EH (cell line): ENCODE measurements at places on chromosomes 4 and X.

DNA sequence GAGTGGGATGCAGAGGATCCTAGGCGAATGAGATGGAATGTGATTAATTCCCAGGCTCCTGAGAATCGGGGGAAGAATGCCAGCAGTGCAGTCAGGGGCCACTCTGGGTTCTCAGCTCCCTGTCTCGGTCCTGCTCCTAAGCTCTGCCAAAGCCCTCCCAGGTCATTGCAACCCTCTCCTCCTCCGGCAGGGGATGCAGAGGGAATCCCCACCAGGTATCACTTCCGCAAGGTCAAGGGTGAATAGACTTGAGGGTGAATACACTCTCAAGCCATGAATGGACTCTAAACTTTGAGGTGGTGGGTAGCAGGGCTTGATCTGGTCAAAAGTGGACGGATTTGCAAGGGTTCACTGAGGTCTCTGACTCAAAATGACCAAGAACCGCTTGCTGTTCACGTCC lies 139.3 kb upstream of the MXRA5 start:
- DNase-seq, result no peak

GRCh38 chr4:85792376-85793232 lies 317.7 kb downstream of the ARHGAP24 start:
- peak; percentile 36 for DNase-seq

DNA sequence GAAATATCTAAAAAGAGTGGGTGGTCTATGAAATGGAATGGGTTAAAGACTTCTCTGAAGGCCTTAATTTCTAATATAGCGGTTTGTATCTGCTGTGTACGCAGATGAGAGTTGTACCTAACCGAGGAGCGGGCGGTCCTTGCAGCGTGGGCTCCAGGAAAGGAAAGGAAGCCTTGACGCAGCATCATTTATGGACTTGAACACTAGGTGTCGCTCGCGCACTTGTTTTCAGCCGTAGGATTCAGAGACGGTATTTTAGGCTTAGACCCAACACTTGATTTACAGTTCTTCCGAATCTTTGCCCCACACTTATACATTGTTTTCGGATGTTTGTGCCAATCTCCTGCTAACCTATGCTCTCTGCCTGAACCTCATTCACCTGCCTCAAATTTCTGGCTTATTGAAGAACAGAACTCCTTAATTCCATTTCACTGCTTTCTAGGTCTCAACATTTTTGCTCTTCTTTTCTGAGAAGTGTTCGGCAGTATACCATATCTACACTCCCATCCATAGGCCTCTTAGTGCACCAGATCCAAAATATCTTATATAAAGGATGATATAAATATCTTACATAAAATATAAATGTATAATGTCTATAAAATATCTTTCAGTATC lies 48.9 kb upstream of the AADAT start:
- DNase-seq, result peak; percentile 74

GRCh38 chr4:3225071-3225850 lies 23.7 kb upstream of the MSANTD1 start:
- DNase-seq, result no peak

DNA sequence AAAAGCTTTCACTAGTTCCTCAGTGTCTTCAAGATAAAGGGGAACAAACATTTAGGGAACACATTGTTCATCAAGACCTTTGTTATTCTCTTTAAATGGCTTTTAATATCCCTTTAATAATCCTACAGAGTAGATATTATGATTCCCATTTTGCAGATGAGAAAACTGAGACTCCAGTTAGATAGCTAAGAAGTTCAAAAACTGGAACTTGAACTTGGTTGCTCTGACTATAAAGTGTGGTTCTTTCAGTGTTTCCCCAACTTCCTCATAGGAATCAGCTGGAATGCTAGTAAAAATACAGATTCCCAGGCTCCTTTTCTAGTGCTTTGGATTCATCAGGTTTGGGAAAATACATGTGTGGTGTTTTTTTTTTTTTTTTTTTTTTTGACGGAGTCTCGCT lies 37.7 kb downstream of the DLG3 start:
- no peak for DNase-seq

- DNase-seq, result peak; percentile 69
Observed at GRCh38 chr4:153465615-153466080, 512 bp upstream of the TMEM131L start.

- DNase-seq, result no peak
Observed at GRCh38 chr4:110878413-110878812, 255.5 kb upstream of the PITX2 start.

- peak; percentile 2 for DNase-seq
Observed at GRCh38 chrX:50456712-50457484, 13.7 kb downstream of the DGKK start.

GRCh38 chrX:132058975-132059374 lies 35.9 kb downstream of the STK26 start:
- DNase-seq, result no peak

DNA sequence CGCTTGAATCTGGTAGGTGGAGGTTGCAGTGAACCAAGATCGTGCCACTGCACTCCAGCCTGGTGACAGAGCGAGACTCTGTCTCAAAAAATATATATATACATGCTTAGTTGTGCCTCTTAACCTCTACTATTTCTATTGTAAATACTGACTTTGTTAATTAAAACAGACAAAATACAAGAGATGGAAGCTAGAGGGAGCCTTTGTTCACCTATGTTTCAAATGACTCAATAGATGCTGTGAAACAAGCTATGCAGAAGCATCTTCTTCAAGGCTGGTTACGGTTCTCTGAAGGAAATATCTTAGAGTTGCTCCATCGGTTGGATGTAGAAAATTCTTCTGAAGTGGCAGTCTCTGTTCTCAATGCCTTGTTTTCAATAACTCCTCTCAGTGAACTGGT lies 6.2 kb downstream of the NCAPG start:
- DNase-seq, result peak; percentile 76

DNA sequence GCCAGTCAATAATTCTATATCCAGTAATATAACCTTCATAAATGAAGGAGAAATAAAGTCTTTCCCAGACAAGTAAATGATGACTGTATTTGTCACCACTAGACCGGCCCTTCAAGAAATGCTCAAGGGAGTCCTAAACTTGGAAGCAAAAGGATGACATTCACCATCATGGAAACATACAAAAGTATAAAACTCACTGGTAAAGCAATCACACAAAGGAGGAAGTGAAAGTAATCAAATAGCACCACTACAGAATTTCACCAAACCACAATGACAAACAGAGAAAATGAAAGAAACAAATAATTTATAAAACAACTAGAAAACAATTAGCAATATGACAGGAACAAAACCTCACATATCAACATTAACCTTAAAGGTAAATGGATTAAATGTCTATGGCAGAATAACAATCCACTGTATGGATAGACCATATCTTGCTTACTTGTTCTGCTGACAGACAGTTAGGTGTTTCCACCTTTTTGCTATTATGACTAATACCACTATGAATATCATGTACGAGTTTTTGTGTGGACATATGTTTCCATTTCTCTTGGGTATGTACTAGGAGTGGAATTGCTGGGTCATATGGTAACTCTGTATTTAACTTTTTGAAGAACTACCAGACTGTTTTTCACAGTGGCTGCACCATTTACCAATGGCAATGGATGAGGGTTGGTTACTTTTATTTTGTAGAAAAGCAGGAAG lies 44.9 kb downstream of the NAT8L start:
- no peak for DNase-seq

DNA sequence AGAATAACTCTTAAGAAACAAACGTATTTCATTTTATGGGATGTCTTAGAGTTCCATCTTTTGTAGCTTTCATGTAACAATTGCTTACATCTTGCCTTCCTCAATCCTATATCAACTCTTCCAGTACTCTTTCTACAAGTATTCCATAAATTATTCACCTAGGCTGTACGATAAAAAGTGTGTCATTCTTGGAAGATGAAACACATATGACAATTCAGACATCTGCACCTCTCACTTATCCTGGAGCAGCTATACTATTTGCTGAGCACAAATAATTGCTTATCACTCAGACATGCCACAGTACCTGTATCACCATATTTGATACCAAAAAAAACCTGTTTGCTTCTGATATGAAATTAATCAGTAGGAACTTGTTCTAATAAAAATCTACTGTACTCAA lies 1.0 kb downstream of the POF1B start:
- DNase-seq, result no peak

DNA sequence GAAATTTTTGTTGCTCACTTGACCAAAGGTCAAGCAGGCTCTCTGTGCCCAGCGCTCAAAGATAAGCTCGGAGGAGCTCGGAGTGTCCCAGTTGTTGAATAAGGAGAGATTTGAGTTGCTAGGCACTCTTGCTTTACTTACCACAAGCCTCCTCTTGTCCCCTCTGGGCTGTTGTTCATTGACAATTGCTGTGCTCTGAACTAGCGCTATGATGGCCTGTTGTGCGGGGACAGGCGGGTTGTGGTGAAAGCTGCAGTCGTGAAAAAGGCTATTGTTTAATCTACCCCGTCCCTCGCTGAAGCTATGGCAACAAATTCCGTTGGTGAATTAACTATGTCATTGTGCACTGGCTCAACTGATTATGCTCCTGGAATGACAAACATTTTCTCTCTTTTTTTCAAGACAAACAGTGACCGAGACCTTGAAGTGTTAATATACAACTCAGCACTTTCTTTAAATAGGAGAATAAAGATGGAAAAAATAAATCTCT lies 21.0 kb upstream of the POLA1 start:
- DNase-seq, result no peak

DNA sequence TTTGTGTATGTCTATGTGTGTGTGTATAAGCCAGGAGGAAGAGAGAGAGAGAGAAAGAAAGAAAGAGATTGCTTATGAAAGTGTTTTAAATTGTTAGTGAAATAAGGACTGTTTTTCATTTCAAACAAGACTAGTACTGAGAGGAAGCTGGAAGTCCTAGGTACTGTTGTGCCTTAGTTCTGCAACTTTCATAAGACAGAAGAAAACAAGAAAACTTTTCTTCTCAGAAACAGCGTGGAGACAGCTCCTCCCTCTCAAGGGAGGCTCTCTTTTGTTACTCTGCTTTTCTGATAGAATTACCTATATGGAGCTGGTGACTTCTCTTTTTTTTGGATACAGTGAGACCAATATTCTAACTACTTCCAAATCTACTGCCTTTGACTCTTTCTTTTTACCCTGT lies 62.5 kb downstream of the BANK1 start:
- DNase-seq, result no peak

DNA sequence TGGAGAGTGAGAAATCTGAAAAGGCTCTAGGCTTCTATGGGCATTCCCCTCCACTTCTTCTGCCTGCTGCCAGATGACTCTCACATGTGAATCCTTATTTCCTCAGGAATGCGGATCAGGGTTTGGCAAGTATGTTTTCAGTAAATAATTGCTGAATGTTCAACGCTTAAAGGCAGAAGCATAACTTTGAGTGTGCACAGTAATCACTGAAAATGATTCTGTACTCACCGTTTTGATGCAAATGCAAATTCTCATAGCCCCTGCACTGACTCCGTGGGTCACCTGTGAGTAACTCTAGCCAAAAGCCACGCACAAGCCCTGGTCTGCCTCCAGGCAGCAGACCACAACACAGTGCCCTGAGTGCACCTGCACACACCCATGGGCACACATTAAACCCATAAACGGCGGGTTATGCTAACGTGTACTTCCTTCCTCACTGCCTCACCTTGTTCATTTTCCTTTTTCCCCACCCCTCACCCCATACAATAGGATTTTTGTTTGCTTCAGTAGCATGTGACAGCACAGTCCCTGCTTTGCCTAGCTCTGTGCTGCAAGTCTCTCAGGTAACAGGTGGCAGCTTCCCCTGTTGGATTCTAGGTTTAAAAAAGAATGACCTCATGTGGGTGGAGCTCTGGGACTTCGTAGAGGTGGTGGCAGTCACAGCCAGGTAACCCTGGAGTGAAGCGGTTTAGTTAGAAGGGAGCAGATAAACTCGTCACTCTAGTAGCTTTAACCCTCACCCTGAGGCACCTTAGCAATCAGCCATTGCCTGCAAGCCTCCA lies at the start of gene ARHGEF38:
Gene ARHGEF38 (plus strand): TSS at position 656 of the 782 bp plus-strand sequence. CDS start 146 bp downstream, outside the sequence.
- DNase-seq, result peak; percentile 4

DNA sequence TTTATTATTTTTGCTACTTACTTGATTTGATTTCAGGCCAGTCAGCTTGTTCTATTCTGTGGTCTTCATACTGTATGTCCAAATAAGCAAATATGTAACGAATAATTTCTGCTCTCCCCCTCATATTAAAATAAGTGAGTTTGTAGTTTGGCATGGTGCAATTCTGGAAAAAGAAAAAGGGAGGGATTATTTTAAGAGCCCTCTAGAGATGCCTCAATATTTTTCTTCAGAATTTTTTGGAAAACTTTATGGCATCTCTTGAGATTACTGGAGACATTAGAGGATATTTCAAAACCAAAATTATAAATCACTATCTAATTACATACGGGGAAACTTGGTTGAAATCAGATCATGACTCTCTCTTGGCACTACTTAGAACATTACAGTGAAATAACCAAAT lies 8.2 kb downstream of the HPGDS start:
- DNase-seq, result no peak

GRCh38 chrX:21996872-21997455 lies 35.2 kb upstream of the PHEX start:
- peak; percentile 59 for DNase-seq

GRCh38 chr4:47032405-47033106 lies 1.2 kb downstream of the GABRB1 start:
- peak; percentile 33 for DNase-seq

DNA sequence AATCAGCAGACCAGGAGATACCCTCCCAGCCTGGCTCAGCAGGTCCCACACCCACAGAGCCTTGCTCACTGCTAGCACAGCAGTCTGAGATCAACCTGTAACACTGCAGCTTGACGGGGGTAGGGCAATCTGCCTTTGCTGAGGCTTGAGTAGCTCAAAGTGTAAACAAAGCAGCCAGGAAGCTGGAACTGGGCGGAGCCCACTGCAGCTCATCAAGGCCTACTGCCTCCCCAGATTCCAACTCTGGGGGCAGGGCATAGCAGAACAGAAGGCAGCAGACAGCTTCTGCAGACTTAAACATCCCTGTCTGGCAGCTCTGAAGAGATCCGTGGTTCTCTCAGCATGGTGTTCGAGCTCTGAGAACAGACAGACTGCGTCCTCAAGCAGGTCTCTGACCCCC lies 15.1 kb upstream of the GABRA2 start:
- DNase-seq, result no peak

GRCh38 chr4:66647926-66648325 lies 897.4 kb downstream of the CENPC start:
- no peak for DNase-seq
